ENCODE measurements at places on chromosomes 16 and 17.

GRCh38 chr17:57785022-57785421 is 39.9 kb upstream of the CCDC182 start:
- DNase-seq: no peak

DNA sequence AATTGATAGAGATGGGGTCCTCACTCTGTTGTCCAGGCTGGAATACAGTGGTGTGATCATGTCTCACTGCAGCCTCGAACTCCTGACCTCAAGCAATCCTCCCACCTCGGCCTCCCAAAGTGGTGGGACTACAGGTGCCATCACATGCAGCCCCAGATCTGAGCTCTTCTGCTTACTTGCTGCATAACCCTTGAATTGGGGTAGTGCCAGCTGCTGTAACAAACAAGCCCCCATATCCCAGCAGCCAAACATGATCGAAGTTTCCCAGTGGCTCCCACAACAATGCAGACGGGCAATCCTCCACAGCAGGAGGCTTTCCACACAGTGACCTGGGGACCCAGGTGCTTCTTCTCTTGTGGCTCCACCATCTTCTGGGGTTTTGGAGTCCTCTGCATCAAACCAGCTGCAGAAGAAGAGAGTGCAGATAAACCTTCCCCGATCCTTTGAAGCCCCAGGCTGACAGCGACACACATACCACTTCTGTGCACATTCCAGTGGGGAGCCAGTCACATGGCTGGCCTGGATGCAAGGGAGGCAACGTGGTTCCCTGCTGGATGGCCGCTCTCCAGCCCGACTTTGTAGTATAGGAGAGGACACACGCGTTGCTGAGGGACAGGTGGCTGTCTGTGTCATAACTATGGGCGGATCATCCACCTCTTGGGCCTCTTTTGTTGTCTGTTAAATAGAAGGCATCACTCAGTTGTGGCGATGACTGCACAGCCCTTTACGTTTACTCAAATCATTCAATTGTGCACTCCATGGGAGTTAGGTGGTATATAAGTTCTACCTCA is 16.7 kb downstream of the SBK1 start:
- no peak for DNase-seq

DNA sequence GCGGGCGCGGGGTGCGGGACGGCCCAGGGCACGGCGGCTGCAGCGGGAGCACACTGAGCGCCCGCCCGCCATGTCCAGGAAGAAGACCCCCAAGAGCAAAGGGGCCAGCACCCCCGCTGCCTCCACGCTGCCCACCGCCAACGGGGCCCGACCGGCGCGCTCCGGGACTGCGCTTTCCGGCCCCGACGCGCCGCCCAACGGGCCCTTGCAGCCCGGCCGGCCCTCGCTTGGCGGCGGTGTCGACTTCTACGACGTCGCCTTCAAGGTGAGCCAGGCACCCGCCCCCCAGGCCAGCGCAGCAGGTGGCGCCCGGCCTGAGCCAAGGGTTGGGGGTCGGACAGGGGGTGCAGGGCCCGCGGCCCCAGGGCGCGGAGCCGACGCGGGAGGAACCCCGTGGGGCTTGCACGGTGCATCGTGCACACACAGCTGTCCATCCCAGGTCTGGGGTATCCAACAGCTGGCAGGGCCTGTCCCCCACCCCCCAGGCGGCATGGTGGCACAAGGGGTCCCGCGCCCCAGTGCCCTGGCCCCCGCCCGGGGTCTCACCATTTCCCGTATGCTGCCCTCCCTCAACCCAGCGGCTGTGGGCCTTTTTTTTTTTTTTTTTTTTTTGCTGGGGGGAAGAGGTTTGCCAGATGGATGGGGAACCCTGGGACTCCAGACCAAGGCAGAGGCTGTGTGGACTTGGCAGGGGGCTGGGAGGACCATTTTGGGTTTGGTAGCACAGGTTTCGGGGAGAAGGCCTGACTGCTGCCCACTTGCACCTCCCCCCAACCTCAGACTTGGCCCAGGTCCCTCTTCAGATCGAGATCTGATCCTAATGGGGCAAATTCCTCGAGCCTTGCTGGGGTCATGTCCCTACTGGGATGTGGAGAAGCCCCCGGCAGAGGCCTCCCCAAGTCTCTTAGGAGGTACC is 547 bp downstream of the RAB26 start:
- DNase-seq: peak; percentile 64

- no peak for DNase-seq
These were observed 1.3 kb downstream of the CMTR2 start for GRCh38 chr16:71287911-71288310.

DNA sequence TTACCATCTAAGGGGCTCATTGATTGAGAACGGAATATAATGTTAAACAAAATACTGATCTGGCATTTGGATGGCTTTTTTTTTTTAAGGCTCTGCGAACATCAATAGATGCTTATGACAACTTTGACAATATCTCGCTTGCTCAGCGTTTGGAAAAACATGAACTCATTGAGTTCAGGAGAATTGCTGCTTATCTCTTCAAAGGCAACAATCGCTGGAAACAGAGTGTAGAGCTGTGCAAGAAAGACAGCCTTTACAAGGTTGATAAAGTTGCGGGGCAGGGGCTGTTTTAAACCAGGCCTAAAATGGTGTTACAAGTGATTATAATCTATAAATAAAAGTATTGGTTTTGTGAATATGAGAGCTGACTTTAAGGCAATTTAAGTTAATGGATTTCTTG is 22.3 kb downstream of the PTRH2 start:
- no peak for DNase-seq

- DNase-seq: no peak
These were observed 22.6 kb downstream of the MRM3 start for GRCh38 chr17:804541-805435.

- no peak for DNase-seq
These were observed 3.4 kb downstream of the MAP3K14 start for GRCh38 chr17:45313421-45313771.

DNA sequence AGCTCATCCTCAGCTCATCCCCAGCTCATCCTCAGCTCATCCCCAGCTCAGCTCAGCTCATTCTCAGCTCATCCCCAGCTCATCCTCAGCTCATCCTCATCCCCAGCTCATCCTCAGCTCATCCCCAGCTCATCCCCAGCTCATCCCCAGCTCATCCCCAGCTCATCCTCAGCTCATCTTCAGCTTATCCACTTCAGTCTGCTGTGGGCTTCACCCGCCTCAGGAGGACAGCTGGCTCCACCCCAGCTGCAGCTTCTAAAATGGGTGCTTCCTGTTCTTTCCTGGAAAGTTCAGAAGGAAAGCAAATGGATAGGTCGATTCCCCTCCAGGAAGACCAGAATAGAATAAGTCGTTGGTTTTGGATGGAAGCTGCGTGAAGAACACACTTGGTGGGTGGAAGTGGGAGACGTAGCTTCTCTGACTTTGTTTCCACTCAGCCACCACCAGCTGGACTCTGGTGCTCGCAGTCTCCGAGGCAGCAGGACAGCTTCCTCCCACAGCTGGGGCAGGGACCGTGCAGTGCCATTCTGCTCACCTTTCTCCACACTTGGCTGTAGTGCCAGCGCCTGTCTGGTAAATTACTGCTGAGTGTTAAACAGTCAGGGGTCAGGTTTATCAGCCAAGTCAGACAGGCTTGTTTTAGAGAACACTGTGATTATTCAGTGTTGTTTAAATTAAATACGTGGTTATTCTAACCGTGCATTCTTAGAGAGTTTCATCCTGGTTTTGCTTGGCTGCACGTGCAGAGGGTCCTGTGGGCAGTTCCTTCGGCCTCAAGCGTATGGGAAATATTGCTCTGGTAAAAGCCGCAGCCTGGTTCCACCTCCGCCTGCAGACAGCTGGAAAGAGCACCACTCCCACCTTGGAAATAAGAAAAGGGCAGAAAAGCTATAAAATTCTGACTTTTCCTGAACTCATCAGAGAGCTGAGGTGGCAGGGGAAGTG is 61.0 kb upstream of the CHMP6 start:
- DNase-seq: no peak

GRCh38 chr16:53458635-53459034 is 24.4 kb downstream of the RBL2 start:
- no peak for DNase-seq

DNA sequence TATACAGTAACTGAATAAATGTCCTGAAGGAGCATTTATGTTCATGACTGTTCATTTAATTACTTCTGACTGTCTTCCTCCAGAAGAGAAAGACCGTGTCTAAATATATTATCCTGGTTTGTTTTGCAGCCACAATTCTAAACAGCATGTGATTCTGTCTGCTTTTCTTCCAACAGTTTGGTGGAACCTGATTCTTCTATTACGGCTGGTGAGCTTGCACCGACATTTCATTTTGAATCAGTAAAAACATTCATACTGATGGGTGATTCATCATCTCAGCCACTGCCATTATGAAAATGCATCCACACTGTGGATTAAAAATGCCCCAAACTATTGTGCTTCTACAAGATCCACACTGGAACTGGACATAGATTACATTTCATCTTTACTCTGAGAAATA is 16.9 kb downstream of the KNOP1 start:
- DNase-seq: no peak

DNA sequence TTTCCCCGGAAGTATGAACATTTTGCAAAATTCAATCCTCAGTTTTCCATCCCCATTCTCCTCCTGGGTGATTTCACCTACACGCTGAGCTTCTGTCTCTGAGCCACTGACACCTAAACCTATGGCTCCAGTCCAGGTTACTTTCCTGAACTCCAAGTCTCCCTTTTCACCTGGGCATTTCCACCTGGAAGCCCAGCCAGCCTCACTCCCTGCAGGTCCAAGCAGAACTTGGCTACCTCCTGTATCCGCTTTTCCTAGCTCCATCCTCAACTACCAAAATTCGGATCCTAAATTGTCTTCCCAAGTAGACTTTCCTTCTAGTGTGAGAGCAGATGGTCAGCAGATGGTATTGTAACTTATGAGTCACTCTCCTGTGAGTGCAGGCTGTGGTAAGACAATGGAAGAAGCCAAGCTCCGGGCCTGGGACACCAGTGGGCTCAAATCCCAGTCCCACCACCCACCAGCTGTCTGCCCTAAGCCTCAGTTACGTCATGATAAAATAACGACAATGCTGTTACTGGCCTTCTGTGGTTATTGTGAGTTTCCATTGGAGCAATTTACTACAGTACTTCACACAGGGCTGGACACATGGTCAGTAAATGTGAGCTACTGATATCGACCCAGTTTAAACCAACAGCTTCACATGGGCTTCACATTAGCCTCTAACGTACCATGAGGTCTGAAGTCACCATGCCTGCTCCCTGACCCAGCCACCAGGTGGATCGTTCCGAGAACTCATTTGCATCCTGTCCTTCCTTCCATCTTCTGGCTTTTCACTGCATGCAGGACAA is 33.3 kb downstream of the PECAM1 start:
- no peak for DNase-seq

DNA sequence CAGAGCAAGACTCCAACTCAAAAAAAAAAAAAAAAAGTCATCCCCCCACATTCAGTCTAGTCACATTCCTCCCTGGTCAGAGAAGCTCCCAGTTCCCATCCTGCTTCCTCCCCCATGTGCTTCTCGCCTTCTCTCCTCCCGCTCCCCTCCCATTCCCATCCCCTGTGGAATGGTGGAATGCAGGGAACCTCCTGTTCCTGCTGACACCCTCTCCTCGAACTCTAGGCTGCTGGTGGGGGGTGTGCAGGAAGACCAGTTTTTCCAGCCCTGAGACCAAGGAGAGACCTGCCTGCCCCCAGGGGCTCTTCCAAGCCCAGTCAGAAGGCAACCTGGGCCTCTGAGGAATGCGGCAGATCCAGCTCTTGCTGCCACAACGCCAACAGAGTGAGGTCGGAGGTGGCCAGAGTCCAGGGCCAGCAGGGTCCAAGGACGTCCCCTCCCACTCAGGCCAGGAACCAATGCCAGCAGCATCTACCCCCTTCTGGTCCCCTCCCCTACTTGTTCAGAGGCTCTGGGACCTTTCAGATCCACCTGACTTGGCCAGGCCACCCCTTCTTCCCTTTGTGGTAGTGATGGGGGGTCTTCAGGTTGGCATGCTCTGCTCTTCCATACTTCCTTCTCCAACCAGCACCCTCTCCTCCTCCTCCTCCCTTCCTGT is 39.3 kb upstream of the TAC4 start:
- no peak for DNase-seq

GRCh38 chr16:67445913-67446907 is 15.3 kb downstream of the HSD11B2 start:
- DNase-seq: no peak

DNA sequence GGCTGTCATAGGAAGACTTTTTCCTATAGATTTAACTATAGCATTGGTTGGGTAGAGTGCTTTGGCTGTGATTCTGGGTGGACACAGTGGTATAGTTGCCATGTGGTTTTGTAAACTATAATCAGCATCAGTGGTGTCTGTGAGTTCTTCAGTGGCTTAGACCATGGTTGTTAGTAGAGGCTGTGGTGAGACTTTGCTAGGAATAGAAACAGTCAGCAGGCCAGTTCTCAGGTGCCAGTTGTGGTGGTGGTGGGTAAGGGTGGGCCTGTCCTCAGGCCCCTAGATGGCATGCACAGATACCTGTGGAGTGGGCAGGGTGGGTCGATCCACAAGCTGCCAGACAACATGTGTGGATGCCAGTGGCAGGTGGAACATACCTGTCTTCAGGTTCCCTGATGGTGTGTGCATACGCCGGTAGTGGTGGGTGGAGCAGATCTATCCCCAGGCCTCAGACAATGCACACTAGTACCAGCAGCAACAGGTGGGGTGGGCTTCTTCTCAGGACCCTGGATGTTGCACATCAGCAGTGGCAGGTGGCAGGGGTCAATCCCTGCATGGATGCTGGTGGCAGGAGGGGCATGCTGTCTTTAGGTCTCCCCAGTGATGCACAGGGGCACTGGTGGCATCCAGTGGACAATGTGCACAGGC is 28.4 kb upstream of the GINS3 start:
- DNase-seq: no peak

DNA sequence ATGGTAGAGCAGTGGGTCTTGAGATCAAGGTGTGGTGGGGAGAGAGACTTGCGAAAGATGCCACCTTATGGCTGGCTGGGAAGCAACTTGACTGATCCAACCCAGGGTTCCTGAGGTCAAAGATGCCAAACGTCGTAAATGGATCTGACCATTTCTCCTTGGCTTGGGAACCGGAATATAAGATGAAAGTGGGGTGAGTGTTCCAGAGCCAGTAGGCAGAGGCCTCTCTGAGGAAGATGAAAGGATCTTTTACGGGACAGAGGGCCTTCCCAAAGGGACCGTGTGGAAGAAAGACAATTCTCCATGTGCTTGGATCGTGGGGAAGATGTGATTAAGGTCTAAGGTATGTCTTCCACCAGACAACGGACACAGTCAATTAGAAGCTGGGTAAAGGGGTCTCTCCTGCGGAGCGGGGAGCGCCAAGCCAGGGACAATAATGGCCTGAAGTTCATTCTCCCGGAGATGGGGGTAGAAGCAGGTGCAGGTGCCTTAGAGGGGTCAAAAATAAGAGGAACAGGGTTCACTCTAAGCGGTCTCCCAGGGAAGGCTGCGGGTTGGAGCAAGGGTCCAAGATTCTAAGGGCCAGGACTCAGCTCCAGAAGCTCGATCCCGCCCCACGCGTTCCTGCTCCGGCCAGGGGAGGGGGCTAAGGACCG is 800 bp downstream of the FXR2 start:
- DNase-seq: no peak

- DNase-seq: no peak
These were observed 18.5 kb downstream of the PLLP start for GRCh38 chr16:57265850-57266530.

- DNase-seq: no peak
These were observed 42.9 kb downstream of the CPD start for GRCh38 chr17:30421592-30421991.

Measured in GM20000 (cell line).